ENCODE measurements at places on chromosomes 11 and 22.
A peak's percentile ranks its signal among the peaks of the same experiment; 100 is the strongest.

GRCh38 chr11:27968461-27968860 is 139.5 kb downstream of the KIF18A start:
- DNase-seq: no peak

DNA sequence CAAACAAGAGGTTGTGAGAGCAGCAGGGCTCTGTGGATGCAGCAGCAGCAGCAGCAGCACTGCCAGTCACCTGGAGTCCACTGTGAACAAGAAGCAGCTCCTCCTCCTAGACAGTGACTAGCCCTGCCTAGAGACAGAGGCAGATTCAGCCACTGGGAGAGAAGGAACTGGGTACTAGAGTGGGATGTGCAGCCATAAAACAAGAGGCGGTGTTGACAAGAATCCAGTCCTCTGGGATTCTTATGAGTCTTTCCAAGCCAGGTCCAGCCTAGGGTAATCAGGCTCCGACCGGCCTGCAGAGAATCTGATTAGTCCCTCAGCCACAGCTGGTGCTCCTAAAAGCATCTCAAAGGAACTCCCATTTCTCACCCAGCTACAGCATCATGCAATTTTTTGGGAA is 83.9 kb upstream of the USP47 start:
- no peak for DNase-seq

DNA sequence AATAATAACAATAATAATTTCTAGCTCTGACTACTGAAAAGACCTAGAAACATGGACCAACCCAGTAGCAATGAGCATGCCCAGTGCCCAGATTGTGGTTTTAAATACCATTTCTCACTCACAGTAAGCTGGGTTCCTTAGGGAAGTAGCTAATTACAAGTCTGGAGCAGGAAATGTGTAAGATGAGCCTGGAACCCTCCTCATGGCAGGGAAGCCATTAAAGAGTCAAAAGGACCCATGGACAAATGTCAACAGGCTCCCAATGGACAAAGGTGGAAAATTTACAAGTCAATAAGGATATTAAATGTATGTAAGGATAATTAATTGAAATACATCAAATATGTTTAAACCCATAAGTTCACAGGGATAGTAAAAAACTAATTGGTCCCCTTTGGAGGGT is 10.6 kb upstream of the CSNK2A3 start:
- no peak for DNase-seq

GRCh38 chr22:48319321-48320047 is 1508.2 kb downstream of the BRD1 start:
- DNase-seq: no peak

DNA sequence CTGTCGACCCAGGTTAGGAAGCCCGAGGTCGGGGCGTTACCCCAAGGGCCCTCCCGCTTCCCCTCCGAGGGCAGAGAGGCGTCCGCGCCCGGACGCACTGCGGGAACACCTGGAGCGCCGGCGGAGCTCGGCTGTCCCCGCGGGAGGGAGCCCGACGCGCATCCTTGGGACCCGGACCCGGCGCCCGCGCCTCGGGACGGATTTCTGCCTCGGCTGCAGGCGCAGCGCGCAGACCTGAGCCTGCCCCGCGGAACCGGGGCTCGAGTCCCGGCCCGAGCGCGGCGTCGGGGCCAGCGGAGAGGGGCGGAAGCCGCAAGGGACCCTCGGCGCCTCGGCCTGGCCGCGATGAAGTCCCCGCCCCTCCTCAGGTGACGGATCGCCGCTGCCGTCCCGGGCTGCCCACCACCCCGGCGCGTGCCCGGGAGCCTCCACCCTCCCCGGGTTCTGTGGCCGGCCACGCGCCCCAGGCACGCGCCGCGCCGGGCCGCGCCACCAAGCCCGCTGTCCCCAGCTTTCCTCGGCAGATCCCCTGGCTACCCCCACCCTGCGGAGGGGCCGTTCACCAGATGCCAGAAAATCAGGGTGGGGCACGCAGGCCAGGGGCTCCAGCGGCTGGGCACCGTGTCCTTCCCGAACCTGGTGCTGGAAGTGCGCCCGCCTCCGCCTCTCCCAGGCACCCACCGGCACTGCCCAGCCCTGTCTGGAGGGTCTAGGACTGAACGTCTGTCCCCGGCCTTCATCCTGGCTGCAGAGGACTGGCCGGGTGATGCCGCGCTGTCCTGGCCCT is 410 bp downstream of the GLB1L3 start:
- no peak for DNase-seq

GRCh38 chr11:100830274-100830673 is 143.2 kb downstream of the ARHGAP42 start:
- no peak for DNase-seq

- peak; percentile 17 for DNase-seq
Observed at GRCh38 chr11:3614742-3615171, 27.0 kb downstream of the ART5 start.

GRCh38 chr11:11763796-11764422 is 77.9 kb upstream of the USP47 start:
- no peak for DNase-seq

- DNase-seq: no peak
Observed at GRCh38 chr22:27844256-27844655, 42.7 kb upstream of the MN1 start.

DNA sequence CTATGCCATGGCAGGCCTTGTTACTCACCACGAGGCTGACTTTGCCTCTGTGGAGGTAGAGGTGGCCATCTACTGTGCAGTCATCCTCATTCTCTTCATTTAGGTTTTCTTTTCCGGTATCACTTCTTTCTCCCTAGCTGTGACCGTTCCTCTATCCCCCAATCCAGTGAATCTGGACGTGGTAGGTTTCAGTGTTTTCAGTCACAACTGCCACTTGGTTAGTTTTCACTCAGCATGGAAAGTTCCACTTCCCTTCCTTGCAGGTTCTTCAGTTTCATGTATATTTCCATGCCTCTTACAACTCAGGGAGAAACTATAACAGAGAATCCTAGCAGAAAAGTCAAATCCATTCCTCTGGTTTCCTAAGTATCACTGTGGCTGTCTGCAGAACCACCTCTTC is 1.9 kb downstream of the HPS4 start:
- DNase-seq: no peak

DNA sequence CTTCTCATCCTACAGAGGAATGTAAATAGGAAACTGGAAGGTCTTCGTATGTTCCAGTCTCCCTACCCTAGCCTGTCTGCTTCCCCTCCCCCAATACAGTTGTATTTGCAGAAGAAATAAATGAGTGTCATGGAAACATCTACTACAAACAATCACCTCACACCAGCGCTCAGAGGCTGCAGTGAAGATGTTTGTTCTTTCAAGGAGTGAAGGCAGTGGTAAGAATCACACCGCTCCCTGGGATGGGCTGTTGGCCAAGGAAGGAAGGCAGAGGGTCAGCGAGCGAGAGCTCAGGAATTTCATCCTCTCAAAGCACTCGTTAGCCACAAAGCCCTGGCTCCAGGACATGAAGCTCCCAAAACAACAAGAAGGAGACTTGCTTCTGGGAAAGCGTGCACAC is 1.1 kb upstream of the IGSF9B start:
- no peak for DNase-seq

DNA sequence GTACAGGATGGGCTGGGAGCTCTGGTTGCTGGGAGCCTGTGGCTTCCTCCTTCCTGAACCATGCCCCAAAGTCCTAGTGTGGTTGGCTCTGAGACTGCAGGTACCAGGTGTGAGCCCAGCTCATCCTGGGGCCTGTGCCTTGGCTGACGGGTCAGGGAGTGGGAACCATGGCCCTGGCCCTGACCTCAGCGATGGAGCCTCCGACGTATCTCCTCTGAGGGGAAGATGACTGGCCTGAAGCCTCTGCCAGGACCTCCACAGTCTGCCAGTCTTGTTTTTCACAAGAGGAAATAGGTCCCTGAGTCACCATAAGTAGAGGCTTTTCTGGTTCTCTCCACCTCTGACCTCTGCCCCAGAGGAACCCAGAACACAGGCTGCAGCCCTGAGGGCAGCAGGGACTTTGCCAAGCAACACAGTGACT is 3.4 kb downstream of the RCE1 start:
- DNase-seq: no peak

DNA sequence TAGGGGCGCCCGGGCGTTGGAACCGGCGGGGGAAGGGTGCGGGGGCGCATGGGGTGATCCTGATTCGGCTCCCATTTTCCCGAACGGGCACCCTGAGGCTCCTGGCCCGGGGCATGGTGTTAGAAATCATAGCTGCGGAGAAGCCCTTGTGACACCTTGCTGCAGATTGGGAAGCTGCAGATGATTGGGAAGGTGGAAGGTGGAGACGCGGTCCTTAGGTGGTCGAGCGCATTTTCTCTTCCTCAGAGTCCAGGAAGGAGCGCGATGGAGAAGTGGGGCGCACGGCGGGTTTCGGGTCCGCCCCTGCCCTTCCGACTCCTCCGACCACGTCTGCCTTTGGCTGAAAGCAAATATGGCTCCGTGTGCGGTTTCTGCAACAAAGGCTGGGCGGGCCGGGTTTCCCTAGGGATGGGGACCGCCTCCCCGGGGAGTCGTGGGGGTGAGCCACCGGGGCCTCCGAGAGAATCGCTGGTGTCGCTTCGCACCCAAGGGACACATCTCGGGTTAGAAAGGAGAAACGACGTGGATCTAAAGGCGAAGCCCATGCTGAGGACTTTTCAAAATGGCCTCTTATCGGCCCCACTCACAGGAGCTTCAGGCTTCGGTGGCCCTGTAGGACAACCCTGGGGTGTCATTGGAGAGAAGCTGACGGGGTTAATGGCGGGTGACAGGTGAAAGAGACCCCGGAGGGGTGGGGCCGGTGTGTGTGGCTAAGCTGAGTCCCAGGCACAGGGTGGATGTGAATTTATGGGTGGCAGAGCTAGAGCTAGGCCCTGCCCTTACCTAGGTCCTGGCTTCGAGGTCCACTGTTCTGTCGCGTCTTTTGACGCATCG is 707 bp upstream of the FTH1 start:
- DNase-seq: peak; percentile 21

DNA sequence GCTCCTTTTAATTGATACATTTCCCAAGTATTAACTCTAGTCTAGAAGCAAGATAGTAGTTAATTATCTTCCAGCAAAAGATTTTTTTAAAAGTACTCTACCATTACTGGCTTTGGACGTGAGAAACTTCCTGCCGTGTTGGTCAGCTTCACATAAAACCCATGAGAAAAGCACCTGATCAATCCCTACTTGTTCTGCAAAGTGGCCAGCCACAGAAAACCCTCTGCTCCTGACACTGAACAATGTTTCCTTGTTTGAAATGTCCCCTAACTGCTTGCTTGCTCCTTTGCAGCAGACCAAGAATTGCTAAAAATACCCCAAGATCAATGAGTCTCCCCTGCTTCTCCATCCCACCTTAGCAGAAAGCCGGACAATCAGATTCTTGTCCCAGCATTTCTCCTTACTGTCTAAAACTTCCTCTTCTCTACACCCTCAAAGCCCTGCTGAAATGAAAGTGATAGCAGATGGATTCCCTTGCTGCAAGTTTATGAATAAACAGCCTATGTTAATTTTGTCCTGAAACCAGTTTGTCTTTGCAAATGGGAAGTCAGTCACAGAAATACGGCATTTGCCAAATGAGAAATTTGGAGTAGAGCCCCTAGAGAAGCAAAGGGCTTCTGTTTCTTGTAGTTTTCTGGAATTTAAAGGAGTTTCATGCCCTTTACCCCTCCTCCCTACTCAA is 207.1 kb upstream of the ARHGAP20 start:
- no peak for DNase-seq

- no peak for DNase-seq
Observed at GRCh38 chr11:112579282-112579681, 318.6 kb upstream of the PLET1 start.

- DNase-seq: no peak
Observed at GRCh38 chr22:28911304-28911690, 27.9 kb downstream of the ZNRF3 start.
